ENCODE measurements at places on chromosomes 1 and 21.

GRCh38 chr1:52334906-52335528 lies 31.0 kb downstream of the CC2D1B start:
- DNase-seq: no peak
- no peak overlapping the region for H3K27ac ChIP-seq
- H3K4me3 ChIP-seq: no peak overlapping the region
- no peaks in the 10 kb centered on the region for H3K4me1 ChIP-seq

GRCh38 chr1:147052143-147052542 lies 114.0 kb downstream of the NBPF12 start:
- no peak overlapping the region for H3K27ac ChIP-seq
- no peak overlapping the region for H3K4me3 ChIP-seq
- H3K27me3 ChIP-seq: no peaks in the 10 kb centered on the region

DNA sequence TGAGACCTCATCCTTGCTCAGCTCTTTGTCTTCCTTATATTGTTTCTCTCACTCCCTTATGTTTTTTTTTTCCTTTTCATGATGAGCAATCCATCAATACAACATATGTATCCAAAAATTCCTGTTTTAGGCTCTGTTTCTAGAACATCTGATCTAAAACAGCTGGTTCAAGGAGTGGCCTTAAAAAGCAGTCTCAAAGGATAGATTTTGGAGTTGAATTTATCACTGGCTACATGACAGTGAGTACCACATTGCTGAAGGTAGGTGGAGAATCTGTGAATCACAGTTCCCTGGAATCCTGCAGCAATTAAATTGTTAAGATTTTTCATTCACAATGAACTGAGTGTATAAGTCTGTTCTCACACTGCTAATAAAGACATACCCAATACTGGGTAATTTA lies 155.8 kb upstream of the ADAMTS5 start:
- no peak for DNase-seq
- no peak overlapping the region for H3K4me3 ChIP-seq
- no peaks in the 10 kb centered on the region for H3K4me1 ChIP-seq
- no peaks in the 10 kb centered on the region for H3K36me3 ChIP-seq

- H3K27me3 ChIP-seq: peaks cover 9% of the 10 kb centered on the region
- no peak overlapping the region for H3K27ac ChIP-seq
- H3K36me3 ChIP-seq: no peaks in the 10 kb centered on the region
- no peaks in the 10 kb centered on the region for H3K4me1 ChIP-seq
- H3K4me3 ChIP-seq: no peak overlapping the region
Observed at GRCh38 chr1:109721042-109721441, 9.0 kb downstream of the GSTM5 start.

GRCh38 chr1:230696722-230697437 lies 17.0 kb downstream of the AGT start:
- peaks cover 12% of the 10 kb centered on the region for H3K27me3 ChIP-seq
- H3K36me3 ChIP-seq: no peaks in the 10 kb centered on the region
- H3K4me1 ChIP-seq: no peaks in the 10 kb centered on the region
- no peak overlapping the region for H3K4me3 ChIP-seq
- DNase-seq: no peak

- no peak overlapping the region for H3K4me3 ChIP-seq
- no peak for DNase-seq
- H3K4me1 ChIP-seq: peaks cover 17% of the 10 kb centered on the region
- no peaks in the 10 kb centered on the region for H3K36me3 ChIP-seq
Observed at GRCh38 chr1:77424236-77424635, 142.4 kb downstream of the AK5 start.

DNA sequence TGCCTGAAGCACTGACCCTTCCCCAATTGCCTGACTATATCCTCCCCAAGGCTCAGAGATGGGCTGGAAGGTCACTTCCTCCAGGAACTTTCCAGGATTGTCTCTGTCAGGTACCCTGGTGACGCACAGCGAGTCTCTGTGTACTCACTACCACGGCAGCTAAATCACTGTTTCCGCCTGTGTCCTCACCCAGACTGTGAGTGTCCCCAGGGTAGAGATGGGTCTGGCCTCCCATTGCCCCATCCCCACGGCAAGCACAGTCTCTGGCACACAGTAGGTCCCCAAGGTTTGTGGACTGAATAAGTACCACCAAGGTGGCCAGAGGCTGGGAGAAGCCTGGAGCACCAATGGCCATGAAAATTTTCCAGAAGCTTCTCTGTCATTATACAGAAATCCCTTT lies 93.8 kb upstream of the RUNX3 start:
- H3K36me3 ChIP-seq: no peaks in the 10 kb centered on the region
- H3K4me3 ChIP-seq: no peak overlapping the region
- no peaks in the 10 kb centered on the region for H3K27me3 ChIP-seq
- H3K27ac ChIP-seq: peak overlapping the region; percentile 100

DNA sequence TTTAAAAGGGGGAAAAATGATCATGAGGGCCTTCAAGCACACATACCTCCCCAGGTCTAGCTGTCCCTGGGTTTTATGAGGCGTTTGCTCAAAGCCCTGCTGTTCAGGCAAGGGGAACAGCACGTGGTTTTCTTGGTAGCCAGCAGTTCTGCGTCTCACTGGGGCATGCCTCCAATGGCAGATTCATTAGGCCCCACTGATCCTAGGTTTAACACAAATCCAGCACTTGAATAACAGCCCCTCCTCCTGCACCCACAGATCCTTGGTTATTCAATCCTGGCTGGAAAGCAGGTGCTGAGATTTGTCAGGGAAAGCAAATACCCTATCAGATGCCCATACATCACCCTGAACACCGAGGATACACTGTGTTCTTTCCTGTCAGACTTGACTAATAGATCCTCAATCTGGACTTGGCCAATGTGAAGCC lies 106.4 kb downstream of the ZC3H11B start:
- no peaks in the 10 kb centered on the region for H3K4me1 ChIP-seq
- H3K27me3 ChIP-seq: no peaks in the 10 kb centered on the region
- no peak overlapping the region for H3K4me3 ChIP-seq

DNA sequence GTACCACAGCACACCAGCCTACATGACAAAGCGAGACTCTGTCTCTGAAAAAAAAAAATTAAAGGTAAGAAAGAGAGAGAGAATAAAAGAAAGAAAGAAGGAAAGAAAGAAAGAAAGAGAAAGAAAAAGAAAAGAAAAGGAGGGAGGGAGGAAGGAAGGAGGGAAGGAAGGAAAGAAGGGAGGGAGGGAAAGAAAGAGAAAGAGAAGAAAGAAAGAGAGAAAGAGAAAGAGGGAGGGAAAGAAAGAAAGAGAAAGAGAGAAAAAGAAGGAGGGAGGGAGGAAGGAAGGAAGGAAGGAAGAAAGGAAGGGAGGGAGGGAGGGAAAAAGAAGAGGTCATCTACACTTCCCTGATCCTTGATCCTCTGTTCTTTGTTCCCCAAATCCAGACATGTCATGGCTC lies 104.8 kb upstream of the GJB5 start:
- peaks cover 28% of the 10 kb centered on the region for H3K27me3 ChIP-seq
- no peak for DNase-seq

- no peaks in the 10 kb centered on the region for H3K36me3 ChIP-seq
- no peak overlapping the region for H3K4me3 ChIP-seq
- no peak for DNase-seq
- H3K4me1 ChIP-seq: no peaks in the 10 kb centered on the region
- peaks cover 73% of the 10 kb centered on the region for H3K27me3 ChIP-seq
- no peak overlapping the region for H3K27ac ChIP-seq
Observed at GRCh38 chr1:156372265-156372586, 3.2 kb downstream of the RHBG start.

DNA sequence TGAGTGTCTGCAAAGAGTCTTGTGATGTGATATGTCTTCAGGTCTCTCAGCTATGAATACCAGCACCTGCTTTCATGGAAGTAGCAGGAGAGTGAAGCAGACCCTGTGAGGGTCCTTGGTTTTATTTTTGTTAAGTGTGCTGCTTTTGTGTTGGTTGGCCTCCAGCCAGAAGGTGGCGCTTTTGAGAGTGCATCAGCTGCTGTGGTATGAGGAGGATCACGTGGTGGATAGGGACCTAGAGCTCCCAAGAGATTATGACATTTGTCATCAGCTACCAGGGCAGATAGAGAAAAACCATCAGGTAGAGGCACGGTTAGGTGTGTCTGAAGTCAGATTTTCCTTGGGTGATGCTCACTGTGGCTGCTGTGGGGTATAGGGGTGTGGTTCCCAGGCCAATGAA lies 1232.1 kb downstream of the MRPL39 start:
- no peaks in the 10 kb centered on the region for H3K36me3 ChIP-seq
- H3K4me1 ChIP-seq: no peaks in the 10 kb centered on the region

GRCh38 chr1:59686574-59686973 lies 128.2 kb upstream of the HOOK1 start:
- no peak for DNase-seq
- no peak overlapping the region for H3K4me3 ChIP-seq
- no peaks in the 10 kb centered on the region for H3K27me3 ChIP-seq
- H3K4me1 ChIP-seq: no peaks in the 10 kb centered on the region

- H3K4me1 ChIP-seq: peaks cover 11% of the 10 kb centered on the region
- peaks cover 35% of the 10 kb centered on the region for H3K36me3 ChIP-seq
- no peak for DNase-seq
- H3K27me3 ChIP-seq: no peaks in the 10 kb centered on the region
- H3K27ac ChIP-seq: no peak overlapping the region
- no peak overlapping the region for H3K4me3 ChIP-seq
Observed at GRCh38 chr1:11789126-11790067, 16.4 kb downstream of the MTHFR start.

- H3K36me3 ChIP-seq: no peaks in the 10 kb centered on the region
- H3K27ac ChIP-seq: peak overlapping the region; percentile 87
- H3K27me3 ChIP-seq: no peaks in the 10 kb centered on the region
Observed at GRCh38 chr1:160567858-160568682, 11.2 kb downstream of the CD84 start.

DNA sequence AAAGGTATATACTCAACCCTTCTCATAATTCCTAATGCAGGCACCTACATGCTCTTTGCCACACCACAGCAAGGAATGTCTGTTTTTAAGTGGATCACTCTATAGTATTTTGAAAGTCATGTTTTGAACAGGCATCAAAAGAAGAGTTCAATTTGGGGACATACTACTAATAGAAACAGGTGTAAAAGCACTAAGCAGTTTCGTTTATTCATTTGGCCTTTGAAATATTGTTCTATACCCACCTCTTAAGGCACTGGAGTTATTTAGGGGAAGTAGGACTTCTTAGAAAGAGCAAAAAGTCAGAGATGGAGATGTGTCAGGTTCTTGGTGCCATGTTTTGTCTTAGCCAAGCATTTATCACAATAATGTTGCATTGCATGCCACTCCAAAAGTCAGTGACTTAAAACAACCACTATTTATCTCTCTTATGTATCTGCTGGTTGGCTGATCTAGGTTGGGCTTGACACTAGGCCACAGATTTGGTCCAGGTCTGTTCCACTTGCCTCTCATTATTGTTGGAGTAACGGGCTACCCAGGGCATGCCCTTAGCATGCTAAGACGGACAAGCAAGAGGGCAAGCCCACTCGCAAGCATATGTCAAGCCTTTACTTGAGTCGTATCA lies 107.5 kb downstream of the RGL1 start:
- H3K27me3 ChIP-seq: no peaks in the 10 kb centered on the region
- H3K4me3 ChIP-seq: no peak overlapping the region
- DNase-seq: no peak
- H3K4me1 ChIP-seq: peaks cover 2% of the 10 kb centered on the region

- DNase-seq: no peak
- H3K27me3 ChIP-seq: no peaks in the 10 kb centered on the region
- H3K36me3 ChIP-seq: no peaks in the 10 kb centered on the region
- no peak overlapping the region for H3K4me3 ChIP-seq
- H3K4me1 ChIP-seq: no peaks in the 10 kb centered on the region
- no peak overlapping the region for H3K27ac ChIP-seq
Observed at GRCh38 chr1:188652678-188653077, 1823.9 kb downstream of the PLA2G4A start.

GRCh38 chr1:1371746-1372711 lies 3.0 kb downstream of the AURKAIP1 start:
- DNase-seq: peak; percentile 70
- peak overlapping the region; percentile 74 for H3K27ac ChIP-seq
- H3K4me3 ChIP-seq: peak overlapping the region; percentile 41
- H3K36me3 ChIP-seq: peaks cover 4% of the 10 kb centered on the region
- no peaks in the 10 kb centered on the region for H3K27me3 ChIP-seq

DNA sequence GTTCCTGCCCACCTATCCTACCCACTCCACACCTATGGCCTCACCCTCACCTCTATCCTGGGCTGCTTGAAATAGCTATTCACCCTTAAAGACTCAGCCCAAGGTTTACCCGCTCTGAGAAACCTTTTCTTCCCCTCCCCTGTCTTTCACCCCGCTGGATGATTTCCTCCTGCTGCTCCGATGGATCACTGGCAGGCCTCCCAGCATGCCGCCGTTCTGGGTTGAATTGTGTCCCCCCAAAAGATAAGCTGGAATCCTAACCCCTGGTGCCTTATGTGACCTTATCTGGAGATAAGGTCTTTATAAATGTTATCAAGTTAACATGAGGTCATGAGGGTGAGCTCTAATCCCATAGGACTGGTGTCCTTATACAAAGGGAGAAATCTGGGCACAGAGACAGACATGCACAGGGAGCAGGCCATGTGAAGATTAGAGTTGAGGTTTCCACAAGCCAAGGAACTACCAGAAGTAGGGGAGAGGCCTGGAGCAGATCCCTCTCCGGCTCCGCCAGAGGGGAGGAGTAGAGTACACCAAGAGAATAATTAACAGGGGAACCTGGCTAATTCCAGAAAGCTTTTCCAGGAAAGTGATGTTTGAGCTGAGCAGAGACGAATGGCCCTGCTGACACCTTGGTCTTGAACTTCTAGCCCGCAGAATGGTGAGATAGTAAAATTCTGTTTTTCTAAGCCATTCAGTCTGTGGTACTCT lies 110.0 kb upstream of the SERBP1 start:
- H3K27me3 ChIP-seq: no peaks in the 10 kb centered on the region
- no peak overlapping the region for H3K4me3 ChIP-seq
- H3K27ac ChIP-seq: no peak overlapping the region
- no peaks in the 10 kb centered on the region for H3K4me1 ChIP-seq

- no peaks in the 10 kb centered on the region for H3K36me3 ChIP-seq
- no peaks in the 10 kb centered on the region for H3K27me3 ChIP-seq
- H3K4me3 ChIP-seq: no peak overlapping the region
- no peak for DNase-seq
- no peak overlapping the region for H3K27ac ChIP-seq
Observed at GRCh38 chr1:4213366-4213973, 313.4 kb upstream of the C1orf174 start.

DNA sequence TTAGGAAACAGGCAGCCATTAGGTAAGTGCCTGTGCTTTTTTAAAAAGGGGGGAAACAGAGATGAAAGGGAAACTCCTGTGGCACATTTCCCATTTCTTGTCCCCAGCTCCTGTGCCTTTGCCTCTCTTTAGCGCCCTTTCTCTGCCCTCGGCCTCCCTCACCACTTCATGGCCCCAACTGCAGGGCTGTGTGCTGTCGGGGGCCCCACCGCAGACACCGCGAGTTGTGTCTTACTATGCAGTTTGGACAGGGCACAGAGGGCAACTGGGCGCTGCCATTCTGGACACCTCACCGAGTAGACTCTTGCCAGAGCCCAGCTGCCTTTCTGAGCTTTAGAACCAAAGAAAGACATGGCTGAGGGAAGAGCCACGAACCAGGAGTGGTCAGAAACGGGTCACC lies 93.7 kb upstream of the LPGAT1 start:
- H3K36me3 ChIP-seq: no peaks in the 10 kb centered on the region
- H3K4me1 ChIP-seq: no peaks in the 10 kb centered on the region
- H3K27me3 ChIP-seq: peaks cover 14% of the 10 kb centered on the region

- no peaks in the 10 kb centered on the region for H3K4me1 ChIP-seq
- H3K4me3 ChIP-seq: no peak overlapping the region
- no peak for DNase-seq
- no peak overlapping the region for H3K27ac ChIP-seq
- H3K27me3 ChIP-seq: peaks cover 49% of the 10 kb centered on the region
Observed at GRCh38 chr1:110556471-110556807, 37.5 kb upstream of the KCNA10 start.

- H3K36me3 ChIP-seq: no peaks in the 10 kb centered on the region
- no peak overlapping the region for H3K4me3 ChIP-seq
- H3K4me1 ChIP-seq: no peaks in the 10 kb centered on the region
- no peak for DNase-seq
Observed at GRCh38 chr1:84278905-84279304, 22.6 kb upstream of the SAMD13 start.

Data from T-cell (primary cell).